Nephron progenitor cell (in vitro differentiated cells): ENCODE measurements at places on chromosomes 12 and 14.

- no peak for DNase-seq
- H3K36me3 ChIP-seq, result peaks cover 37% of the 10 kb centered on the region
- peaks cover 15% of the 10 kb centered on the region for H3K4me1 ChIP-seq
- H3K4me3 ChIP-seq, result no peak overlapping the region
Measured at GRCh38 chr14:100129161-100129589, 30.3 kb downstream of the DEGS2 start.

- H3K4me1 ChIP-seq, result peaks cover 16% of the 10 kb centered on the region
- no peaks in the 10 kb centered on the region for H3K36me3 ChIP-seq
- DNase-seq, result no peak
- H3K27me3 ChIP-seq, result peaks cover 100% of the 10 kb centered on the region
- no peak overlapping the region for H3K27ac ChIP-seq
Measured at GRCh38 chr12:49298160-49298559, 3.2 kb downstream of the PRPH start.

- peaks cover 50% of the 10 kb centered on the region for H3K4me1 ChIP-seq
- no peak overlapping the region for H3K27ac ChIP-seq
- no peak overlapping the region for H3K4me3 ChIP-seq
- no peaks in the 10 kb centered on the region for H3K36me3 ChIP-seq
- no peak for DNase-seq
Measured at GRCh38 chr12:3666441-3666840, 86.5 kb downstream of the CRACR2A start.

GRCh38 chr14:20686386-20687143, 2.0 kb upstream of the ANG start:
- H3K27me3 ChIP-seq, result peaks cover 8% of the 10 kb centered on the region
- no peaks in the 10 kb centered on the region for H3K36me3 ChIP-seq
- no peak for DNase-seq
- no peak overlapping the region for H3K4me3 ChIP-seq
- H3K27ac ChIP-seq, result no peak overlapping the region

GRCh38 chr12:116818341-116818856, 62.8 kb downstream of the HRK start:
- H3K4me3 ChIP-seq, result peak overlapping the region; percentile 98
- H3K36me3 ChIP-seq, result peaks cover 6% of the 10 kb centered on the region
- H3K27me3 ChIP-seq, result peaks cover 10% of the 10 kb centered on the region
- no peak for DNase-seq
- peaks cover 28% of the 10 kb centered on the region for H3K4me1 ChIP-seq
- H3K27ac ChIP-seq, result peak overlapping the region; percentile 100

DNA sequence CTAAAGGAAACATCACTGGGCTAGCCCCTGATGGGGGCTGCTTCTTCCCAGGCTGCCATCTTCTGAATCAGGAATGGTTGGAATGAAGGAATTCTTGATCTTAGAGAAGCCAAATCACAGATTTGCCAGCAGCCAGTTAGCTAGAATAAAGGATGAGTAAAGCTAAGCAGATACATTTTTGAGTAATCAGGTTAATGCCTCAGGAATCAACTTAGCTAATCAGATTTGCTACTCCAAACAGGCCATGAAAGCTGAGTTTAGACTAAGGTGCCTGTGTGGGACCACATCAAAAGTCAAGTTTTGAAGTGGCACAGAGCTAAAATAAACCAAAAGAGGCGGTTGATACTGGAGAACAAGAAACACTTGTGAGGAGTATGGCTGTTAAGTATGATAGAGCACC, 28.8 kb upstream of the LMO3 start:
- DNase-seq, result no peak
- H3K4me1 ChIP-seq, result no peaks in the 10 kb centered on the region
- no peaks in the 10 kb centered on the region for H3K27me3 ChIP-seq
- no peaks in the 10 kb centered on the region for H3K36me3 ChIP-seq
- H3K4me3 ChIP-seq, result no peak overlapping the region

DNA sequence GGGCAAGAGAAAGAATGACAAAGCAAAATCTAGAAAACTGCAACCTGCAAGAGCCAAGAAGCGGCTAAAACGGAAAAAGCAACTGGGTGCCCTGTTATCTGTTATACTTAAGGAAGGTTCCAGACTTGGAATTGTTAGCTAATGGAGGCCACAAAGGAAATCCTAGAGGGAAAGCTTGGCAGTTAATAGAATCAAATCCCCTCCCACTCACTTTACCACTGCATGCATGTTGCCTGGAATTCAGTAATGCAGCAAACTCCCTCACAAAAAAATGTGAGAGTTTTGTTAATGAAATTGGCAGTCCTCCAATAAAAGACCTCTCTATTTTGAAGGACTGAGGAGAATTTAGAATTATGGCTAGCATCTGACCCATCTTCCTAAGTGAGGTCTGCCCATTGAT, 164.2 kb upstream of the SOX5 start:
- H3K27me3 ChIP-seq, result no peaks in the 10 kb centered on the region
- no peak overlapping the region for H3K27ac ChIP-seq
- no peaks in the 10 kb centered on the region for H3K4me1 ChIP-seq
- DNase-seq, result no peak
